ENCODE measurements at places on chromosomes 11 and 22. TPM values are rescaled to one million over a fixed set of nuclear protein-coding genes. Genes with fewer than 3 reads are reported as not detected.

DNA sequence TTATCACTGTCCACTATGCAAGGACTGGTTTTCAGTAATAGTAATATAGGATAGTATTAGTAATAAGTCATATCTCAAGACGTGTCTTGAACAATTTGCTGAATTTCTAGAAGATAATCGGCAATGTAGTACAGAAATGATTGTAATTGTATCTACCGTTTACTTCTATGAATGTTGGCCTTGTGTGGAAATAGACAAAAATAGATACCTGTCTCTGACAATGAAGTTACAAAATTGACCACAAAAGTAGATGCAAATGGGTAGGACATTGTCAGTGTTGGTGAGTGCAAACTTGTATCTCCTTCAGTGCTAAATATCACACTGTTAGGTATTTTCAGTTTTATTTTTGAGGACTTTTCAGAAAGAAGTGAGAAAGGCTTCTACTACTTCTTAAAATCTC lies 43.1 kb downstream of the SVIP start:
- no peak for DNase-seq

GRCh38 chr11:83374311-83374710 lies 88.1 kb upstream of the CCDC90B start:
- no peak for DNase-seq

DNA sequence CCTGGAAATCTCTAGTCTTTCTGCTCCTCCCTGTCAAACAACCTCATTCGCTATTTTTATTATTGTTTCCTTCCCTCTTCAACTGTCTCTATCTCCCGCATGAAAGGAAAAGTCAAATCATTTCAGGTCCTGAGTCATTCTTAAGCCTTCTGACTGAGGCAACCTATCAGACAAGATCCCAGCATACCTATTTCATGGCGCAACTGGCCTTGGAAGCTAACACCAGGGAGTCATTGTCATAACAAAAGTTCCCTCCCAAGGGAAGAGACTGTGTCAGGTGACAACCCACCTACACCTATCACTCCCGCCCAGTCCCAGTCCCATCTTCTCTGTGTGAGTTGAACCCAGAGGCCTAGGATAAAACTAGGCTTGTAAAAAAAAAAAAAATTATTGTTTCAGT lies 10.2 kb upstream of the ARHGAP42 start:
- no peak for DNase-seq

DNA sequence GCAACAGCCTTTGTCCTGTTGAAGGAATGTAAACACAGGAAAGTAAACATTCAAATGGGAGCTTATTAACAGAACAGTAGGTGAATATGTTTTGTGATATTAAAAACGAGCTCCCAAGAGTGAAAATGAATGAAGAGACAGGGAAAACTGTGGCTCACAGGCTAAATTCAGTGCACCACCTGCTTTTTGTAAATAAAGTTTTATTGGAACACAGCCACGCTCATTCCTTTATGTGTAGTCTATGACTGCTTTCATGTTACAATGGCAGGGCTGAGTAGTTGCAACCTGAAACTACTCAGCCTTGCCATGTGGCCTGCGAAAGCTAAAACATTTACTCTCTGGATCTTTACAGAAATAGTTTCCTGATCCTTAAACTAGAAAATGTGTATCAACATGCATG lies 136.9 kb downstream of the MYO18B start:
- DNase-seq: no peak

SCGB1A1 gene
- 6.6 TPM for total RNA-seq

CHRM1 gene
- total RNA-seq: not detected

NNMT gene
- 4.1 TPM for total RNA-seq

P2RX3 gene
- total RNA-seq: not detected

SLC17A6 gene
- total RNA-seq: not detected
